Daoy (cell line): ENCODE measurements at places on chromosomes 2 and 18. TPM values are rescaled to one million over a fixed set of nuclear protein-coding genes. Genes with fewer than 3 reads are reported as not detected.

MROH2A gene
- total RNA-seq: 0.21 and 0.80 TPM in 2 replicates

ITPRIPL1 gene
- total RNA-seq: 2.4 and 2.7 TPM in 2 replicates

B3GNT7 gene
- total RNA-seq: 0.63 and 1.1 TPM in 2 replicates

CMPK2 gene
- 4.3 and 4.5 TPM in 2 replicates for total RNA-seq

ABCG5 gene
- total RNA-seq: not detected in 2 replicates

ERBB4 gene
- 0.03 and 0.06 TPM in 2 replicates for total RNA-seq

MBD5 gene
- total RNA-seq: 2.9 and 5.1 TPM in 2 replicates

ZAP70 gene
- 0.33 and 0.46 TPM in 2 replicates for total RNA-seq

EPB41L3 gene
- 34.2 and 64.6 TPM in 2 replicates for total RNA-seq

CCDC74A gene
- 7.1 and 18.7 TPM in 2 replicates for total RNA-seq

FAHD2A gene
- 13.4 and 28.5 TPM in 2 replicates for total RNA-seq

CRYGD gene
- total RNA-seq: not detected in 2 replicates

FSHR gene
- total RNA-seq: not detected in 2 replicates

THADA gene
- total RNA-seq: 29.3 and 30.2 TPM in 2 replicates

L3MBTL4 gene
- 2.8 and 3.4 TPM in 2 replicates for total RNA-seq

HOXD11 gene
- 13.4 and 14.0 TPM in 2 replicates for total RNA-seq
